ENCODE measurements at places on chromosomes 5 and 9.

DNA sequence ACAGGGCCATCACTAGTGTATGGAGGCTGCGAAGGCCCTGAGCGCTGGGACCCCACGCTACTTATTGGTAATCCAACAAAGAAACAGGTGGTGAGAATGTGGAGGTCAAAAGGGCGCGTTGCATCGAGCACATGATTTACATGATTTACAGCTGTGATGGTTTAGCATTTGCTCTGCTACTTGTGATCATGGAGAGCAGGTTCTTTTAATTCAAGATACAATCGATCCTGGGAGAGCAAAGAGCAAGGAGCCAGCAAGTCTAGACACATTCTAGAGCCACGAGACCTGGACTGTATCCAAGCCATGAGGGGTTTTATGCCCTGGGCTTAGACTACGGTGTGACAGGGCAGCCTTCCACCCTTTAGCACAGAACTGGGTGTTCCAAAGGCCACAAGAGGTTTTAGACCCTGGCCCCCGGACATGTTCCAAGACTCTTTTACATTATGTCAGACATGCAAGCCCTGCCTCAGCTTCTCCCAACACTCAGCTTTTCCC lies 47.0 kb upstream of the CLK4 start:
- DNase-seq = no peak

- DNase-seq = no peak
These were observed 6.8 kb downstream of the C9orf43 start for GRCh38 chr9:113417370-113417769.

- DNase-seq = no peak
These were observed 99.9 kb downstream of the FAM174A start for GRCh38 chr5:100634937-100635534.

- no peak for DNase-seq
These were observed 219.0 kb downstream of the MLLT3 start for GRCh38 chr9:20403346-20403745.

DNA sequence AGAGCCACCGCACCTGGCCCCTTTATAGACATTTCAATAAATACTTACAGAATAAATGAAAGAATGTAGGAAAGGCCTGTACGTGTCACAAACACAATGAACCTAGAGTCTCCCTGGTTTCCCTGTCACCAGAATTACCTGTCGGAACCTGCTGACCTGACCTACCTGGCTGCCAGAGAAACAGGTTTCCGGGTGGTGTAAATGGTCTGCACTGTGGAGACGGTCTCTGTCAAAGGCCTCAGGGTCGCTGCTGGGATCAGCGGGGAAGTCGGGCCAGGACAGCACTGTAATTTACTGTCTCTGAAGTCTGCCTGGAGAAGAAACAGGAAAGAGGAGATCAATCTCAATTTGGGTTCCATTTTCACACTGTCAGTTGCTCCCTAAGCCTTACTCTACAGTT lies 9.3 kb upstream of the FRRS1L start:
- DNase-seq = no peak

- no peak for DNase-seq
These were observed 25.6 kb downstream of the STC2 start for GRCh38 chr5:173302546-173303155.

DNA sequence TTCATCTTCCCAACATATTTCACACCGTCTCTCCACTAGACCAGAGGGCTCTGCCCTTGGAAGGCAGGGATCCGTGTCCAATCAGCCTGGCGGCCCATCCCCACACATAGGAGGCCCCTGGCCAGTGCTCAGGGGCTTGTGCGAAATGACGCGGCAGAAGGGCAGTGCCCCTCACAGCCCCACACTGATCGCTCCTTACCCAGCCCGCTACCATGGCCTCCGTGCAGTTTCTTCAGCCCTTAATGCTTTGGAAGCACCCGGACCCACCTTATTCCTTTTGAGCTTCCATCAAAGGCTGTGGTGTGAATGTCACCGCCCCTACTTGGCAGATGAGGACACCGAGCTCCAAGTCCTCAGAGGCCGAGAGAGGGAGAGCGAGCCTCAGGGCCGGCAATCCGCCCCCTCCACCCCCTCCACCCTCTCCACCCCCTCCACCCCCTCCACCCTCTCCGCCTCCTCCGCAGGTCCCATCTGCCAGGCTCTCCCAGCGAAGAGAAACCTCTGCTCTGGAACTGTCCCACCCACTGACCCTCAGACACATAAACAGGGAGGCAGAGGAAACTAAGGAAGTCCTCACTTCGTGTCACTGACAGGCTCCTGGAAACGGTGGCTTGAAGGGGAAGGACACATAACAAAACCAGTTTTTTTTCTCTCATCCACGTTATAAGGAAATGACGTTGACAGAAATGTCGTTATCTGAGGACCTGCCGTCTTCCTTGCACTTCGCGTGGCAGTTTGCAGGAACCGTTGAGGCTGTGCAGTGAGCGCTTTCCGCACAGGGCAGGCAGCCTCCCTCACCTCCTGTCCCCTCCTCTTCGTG lies 13.9 kb downstream of the QSOX2 start:
- DNase-seq = peak; percentile 46

- DNase-seq = no peak
These were observed 114.4 kb downstream of the SEC61B start for GRCh38 chr9:99336531-99336930.

DNA sequence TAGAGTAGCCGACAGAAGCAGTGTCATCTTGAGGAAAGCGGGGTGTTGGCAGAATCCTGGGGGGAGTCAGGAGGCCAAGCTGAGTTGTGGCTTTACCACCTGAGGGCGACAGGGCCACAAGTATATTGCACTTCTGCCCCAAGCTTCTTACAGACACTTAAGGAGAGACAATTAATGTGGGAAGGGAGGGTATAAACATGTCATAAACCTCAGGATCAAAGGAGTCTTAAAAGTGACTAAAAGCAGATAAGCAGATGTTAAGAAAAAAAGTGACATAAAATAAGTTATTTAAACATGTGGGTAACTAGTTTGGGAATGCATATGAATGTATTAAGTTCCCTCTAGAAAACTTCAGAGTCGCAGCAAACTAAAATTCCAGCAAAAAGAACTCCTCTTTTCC lies 63.9 kb downstream of the ERAP1 start:
- no peak for DNase-seq

GRCh38 chr9:127950513-127951289 lies 13.0 kb upstream of the DPM2 start:
- peak; percentile 85 for DNase-seq

GRCh38 chr5:16826379-16827125 lies 109.5 kb downstream of the MYO10 start:
- no peak for DNase-seq

GRCh38 chr5:128121651-128122050 lies 38.1 kb downstream of the SLC12A2 start:
- DNase-seq = no peak

DNA sequence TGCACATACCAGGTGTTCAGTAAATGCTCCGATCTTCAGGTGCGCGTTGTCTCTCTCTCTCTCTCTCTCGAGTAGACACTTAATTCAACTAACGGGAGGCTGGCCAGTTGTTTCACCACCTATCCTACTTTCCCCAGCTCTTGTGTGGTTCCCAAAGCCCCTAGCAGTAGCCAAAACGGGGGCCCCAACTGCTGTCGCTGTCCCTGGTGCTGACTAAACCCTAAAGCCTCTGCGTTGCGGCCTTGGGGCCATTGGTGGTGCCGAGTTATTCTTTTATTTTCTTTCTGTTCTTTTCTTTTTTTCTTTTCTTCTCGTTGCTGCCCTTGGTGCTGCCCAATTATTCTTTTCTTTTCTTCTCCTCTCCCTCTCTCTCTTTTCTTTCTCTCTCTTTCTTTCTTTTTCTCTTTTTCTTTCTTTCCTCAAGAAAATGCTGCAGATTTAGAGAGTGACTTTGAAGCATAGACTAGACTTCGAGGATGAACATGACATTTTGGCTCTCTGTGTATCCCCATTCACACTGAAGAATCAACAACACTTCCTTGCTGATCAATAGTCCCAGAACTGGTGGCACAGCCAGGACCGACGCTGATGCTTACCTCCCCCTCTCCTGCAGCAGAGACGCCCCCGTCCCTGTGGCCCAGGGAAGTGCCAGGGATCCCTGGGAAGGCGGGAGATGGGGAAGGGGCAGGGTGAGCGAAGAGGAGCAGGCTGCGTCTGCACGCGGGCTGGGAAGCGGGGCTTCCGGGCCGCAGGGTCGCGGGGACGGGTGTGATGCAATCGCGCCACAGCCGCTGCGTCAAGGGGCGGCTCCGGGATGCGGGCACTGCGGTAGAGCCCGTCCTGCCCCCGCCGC lies at the start of gene FBLL1:
Gene FBLL1 (plus strand): TSS at position 785 of the 853 bp plus-strand sequence. CDS start 200 bp downstream, outside the sequence.
- DNase-seq = no peak

DNA sequence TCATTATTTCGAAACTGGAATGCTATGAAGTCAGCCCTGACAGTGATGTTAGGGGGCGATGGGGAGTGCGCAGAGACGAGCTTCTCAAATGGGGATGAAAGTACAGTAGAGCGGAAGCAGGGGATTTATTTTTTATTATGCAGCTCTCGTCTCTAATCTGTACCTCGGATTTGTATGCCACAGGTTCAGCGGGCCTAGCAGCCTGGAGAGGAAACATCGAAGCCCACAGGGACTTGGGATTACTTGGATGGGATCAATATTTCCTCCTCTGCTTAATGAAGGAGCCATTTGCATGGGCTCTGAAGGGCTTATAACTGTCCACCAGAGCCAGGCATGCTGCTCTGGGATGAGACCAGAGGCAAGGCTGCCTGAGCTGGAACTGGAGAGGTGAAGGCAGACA lies 133.5 kb upstream of the RAPGEF1 start:
- no peak for DNase-seq

DNA sequence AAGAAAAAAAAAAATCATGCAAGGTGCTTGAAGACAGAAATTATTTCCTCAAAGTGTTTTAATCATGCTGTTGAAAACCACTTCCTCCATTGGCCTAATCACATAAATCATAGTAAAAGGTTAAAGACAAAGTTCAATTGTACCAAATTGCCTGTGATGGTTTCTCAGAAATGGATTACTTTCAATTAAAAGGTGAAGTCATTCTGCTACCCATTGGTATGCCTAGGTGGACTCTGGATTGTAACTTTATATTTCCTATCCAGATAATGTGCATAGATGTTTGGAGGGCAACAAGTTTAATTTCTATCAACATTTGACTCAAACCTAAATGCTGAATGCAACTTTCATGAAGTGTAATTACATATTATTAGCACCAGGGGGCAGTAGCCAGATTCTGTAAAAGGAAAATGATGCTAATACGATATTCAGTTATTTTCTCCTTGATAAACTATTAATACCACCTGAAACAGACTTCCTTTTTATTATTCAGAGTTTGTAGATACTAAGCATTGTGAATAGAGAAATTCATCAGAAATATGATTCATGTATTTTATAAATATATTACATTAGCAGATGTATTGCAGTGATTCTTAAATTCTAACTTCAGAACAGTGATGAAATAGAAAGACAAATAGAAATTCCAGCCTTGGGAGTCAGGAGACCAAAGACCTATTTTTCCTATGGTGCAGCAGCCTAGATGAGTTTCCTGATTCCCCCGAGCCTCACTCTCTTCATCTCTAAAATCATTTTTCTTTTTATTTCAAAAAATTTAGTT lies 148.2 kb downstream of the CAAP1 start:
- no peak for DNase-seq

DNA sequence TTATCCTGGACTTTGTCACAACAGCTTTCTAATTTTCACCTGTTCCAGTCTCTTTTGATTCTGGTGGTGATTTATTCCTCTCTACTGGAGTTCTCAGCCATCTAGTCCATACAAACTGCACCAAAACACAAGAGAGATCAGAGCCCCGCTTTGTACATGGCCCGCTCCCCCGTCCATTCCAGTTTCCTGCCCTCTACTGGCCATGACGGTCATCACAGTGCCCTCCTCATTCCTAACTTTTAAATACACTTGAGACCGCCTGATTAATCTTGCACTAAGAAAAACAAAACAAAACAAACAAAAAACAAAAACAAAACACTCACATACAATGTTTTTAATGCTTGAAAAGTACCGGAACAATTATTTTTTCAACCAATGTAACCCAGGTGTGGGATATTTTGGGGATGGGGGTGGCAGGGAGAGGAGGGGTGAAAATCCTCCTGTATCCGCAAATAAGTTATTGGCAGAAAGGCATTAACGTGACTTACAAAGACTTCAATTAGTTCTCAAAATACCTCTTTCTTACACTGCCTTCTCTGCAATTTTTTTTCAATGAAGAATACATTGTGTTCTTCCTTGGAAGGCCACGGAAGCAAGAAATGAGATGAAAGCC lies 84.8 kb upstream of the PAM start:
- DNase-seq = no peak

All from Right ventricle myocardium inferior (tissue), 1 donor.